ENCODE measurements at places on chromosomes 1 and 21. TPM values are rescaled to one million over a fixed set of nuclear protein-coding genes. Genes with fewer than 3 reads are reported as not detected.

LRRC3 gene
- total RNA-seq, result 3.4 TPM

LPAR3 gene
- 0.74 TPM for total RNA-seq

SGIP1 gene
- not detected for total RNA-seq

KCNT2 gene
- not detected for total RNA-seq

GPR25 gene
- 0.82 TPM for total RNA-seq

FABP3 gene
- total RNA-seq, result not detected

KLF17 gene
- total RNA-seq, result not detected

MFAP2 gene
- total RNA-seq, result not detected

ALDH4A1 gene
- total RNA-seq, result 4.3 TPM

GOLT1A gene
- not detected for total RNA-seq

MMP23B gene
- total RNA-seq, result 1.7 TPM

NPPB gene
- not detected for total RNA-seq

GTF2B gene
- 36.5 TPM for total RNA-seq

NUAK2 gene
- total RNA-seq, result 1.6 TPM

L1TD1 gene
- not detected for total RNA-seq

All from activated CD8-positive, alpha-beta T cell treated with anti-CD3 and anti-CD28 coated beads, Interleukin-2, amount 10 ng/mL, durations not matched to agents 7 days and 5 days (primary cell).